ENCODE measurements at places on chromosomes 1 and 21.

GRCh38 chr1:156746728-156747631 is 4.5 kb downstream of the HDGF start:
- peak; percentile 56 for DNase-seq

- no peak for DNase-seq
Observed at GRCh38 chr1:220705782-220706181, 15.6 kb downstream of the C1orf115 start.

- peak; percentile 4 for DNase-seq
Observed at GRCh38 chr1:8477166-8477982, 159.5 kb downstream of the SLC45A1 start.

DNA sequence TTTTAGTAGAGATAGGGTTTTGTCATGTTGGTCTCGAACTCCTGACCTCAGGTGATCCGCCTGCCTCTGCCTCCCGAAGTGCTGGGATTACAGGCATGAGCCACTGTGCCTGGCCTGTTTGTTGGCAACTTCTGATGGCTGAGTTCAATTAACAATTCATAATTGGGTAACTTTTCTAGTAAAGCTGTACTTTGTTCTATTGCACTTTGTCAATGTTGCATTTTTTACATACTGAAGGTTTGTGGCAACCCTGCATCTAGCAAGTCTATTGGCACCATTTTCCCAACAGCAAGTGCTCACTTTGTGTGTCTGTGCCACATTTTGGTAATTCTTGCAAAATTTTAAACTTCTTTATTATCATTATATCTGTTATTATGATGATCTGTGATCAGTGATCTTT is 64.5 kb upstream of the USP24 start:
- no peak for DNase-seq

GRCh38 chr1:208885650-208886049 is 641.5 kb upstream of the PLXNA2 start:
- no peak for DNase-seq

- DNase-seq = no peak
Observed at GRCh38 chr21:42338729-42339715, 11.8 kb downstream of the TFF2 start.

Data from stimulated activated CD8-positive, alpha-beta memory T cell treated with anti-CD3 and anti-CD28 coated beads, Interleukin-2, amount 100 ng/mL, for 48 hours (primary cell).